Vagina (tissue), 2 donors: ENCODE measurements at places on chromosomes 5 and 9.

DNA sequence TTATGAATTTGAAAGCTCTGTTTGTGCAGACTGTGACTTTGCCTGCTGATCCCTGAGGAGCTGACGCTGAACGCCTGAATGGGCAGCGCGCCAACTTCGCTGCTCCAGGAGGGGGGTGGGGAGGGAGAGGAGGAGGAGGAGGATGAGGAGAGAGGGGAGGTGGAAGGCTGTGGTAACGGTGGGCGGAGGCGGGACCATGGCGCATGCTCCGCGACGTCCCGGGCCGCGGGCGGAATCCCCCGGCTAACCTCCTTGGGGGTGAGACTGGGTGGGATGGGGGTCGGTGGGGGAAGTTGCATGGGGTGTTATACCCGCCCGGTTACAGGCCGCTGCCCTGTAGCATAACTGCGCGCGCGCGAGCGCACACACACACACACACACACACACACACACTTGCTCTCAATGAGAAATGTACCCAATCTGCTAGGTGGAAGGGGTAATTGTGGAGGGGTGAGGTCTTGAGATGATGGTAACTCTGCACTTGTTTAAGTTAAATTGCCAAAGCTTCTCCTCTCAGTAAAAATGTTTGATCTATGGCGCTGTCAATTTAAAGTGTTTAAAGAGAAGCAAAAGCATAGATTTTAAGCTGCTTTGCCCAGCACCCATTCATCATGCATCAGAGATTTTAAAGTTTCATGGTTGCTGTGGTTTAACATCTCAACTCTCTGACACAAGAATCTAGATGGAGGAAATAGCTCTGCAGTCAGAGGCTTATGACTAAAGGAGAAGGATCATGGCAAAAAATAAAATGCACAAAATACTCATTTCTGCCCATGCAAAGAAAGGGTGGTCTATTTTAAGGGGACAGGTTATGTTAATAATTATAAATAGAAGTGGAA lies 76.6 kb upstream of the TBCA start:
- DNase-seq, result no peak

DNA sequence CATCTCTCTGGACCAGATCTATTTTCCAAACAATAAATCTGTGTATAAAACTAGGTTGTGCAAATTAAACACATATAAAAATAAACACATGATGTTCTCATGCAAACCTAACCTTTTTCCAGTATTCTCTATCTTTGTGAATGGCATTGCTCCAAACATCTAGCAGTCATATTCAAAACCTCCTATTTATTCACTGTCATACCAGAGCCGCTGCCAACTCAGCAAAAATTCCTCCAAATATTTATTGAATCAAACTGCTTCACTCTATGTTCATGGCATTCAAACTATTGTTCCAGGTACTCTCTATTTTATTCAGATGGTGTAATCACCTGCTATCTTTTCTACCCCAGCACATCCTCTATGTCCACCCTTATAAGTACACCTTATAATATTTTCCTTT lies 652.1 kb upstream of the RIOK2 start:
- DNase-seq, result no peak

- no peak for DNase-seq
These were observed 90.7 kb upstream of the PTCH1 start for GRCh38 chr9:95607507-95607906.

DNA sequence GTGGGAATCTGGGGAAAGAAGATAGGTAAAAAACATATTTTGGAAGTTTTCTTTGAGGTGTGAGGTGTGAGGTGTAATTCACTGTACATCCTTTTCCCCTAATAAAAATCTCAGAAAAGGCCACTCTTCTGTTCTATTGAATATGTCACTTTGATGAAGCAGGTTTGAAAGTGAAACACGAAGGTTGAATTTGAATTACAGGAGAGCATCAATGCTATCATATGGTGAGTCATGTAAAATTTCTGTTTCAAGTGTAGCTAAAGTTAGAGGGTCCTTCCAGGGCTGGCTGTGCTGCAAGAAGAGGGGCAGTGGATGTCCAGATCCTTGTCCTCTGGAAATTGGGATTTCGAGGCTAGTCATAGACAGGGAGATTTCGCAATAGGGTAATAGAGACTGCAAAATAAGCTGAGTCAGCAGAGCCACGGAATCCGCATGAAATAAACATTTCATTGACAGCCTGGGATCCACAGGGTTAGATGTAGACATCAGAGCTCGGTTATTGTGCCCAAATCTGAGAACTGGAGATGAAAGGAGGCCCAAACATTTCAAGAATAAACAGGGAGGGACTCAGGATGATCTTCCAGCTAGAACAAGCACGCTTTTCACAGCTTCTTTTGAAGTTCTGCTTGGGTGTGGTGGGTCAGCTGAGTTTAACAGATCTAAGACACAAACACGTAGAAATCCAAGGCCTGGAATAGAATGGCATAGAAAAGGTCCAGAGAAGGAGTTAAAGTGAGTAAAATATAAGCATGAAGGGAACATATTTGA lies 194.4 kb upstream of the CDKN2B start:
- no peak for DNase-seq

GRCh38 chr5:108726446-108727235 lies 21.1 kb upstream of the FER start:
- no peak for DNase-seq

DNA sequence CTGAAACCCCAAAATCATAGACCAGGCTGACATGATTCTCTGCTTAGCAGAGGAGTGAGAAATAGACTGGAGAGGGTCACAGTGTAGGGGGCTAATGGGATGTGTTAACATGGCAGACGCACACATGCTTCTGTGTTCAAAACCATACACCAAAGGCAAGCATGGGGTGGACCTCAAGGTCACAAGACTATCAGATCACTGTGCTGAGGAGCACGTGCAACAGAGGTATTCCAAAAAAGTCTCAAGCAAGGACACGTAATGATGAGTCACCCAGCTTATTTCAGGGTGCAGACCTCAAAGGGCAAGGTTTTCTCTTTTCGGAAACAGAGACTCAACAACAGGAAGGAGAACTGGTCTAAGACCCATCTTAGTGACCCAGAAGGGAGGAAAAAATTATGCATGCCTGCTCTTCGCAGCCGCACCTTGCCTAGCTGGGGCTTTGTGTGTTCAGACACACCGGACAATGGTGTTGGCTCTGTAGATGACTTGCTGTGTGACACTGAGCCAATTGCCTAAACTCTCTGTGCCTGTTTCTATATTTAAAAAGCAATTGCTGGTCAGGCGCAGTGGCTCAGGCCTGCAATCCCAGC lies 20.3 kb downstream of the WHRN start:
- no peak for DNase-seq

DNA sequence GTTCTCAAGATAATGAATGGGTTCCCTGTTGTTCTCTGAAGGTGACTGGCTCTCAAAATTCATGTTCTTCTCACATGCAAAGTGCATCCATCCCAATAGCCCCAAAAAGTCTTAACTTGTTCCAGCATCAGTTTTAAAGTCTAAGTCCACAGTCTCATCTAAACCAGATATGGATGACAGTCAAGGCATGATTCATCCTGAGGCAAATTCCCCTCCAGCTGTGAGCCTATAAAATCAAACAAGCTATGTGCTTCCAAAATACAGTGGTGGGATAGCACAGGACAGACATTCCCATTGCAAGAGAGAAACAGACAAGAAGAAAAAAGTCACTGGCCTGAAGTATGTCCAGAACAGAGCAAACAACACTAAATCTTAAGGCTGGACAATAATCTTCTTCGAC lies 25.4 kb downstream of the FBXO10 start:
- no peak for DNase-seq

GRCh38 chr5:114948986-114949621 lies 220.6 kb downstream of the TRIM36 start:
- DNase-seq, result no peak

- DNase-seq, result no peak
These were observed 78.0 kb downstream of the ISOC1 start for GRCh38 chr5:129172580-129172979.

GRCh38 chr5:177462021-177462670 lies 11.3 kb downstream of the DBN1 start:
- DNase-seq, result no peak

- DNase-seq, result peak; percentile 99
These were observed at the start of the genes ANKRA2 and UTP15 for GRCh38 chr5:73565139-73565968. ANKRA2 (minus strand) TSS chr5:73565639; CDS start chr5:73562881, 2,758 bp downstream. UTP15 (plus strand) TSS chr5:73565743; CDS start chr5:73567345, 1,602 bp downstream.

- DNase-seq, result no peak
These were observed 97.1 kb downstream of the TTLL11 start for GRCh38 chr9:121995997-121996396.

GRCh38 chr9:77839459-77840140 lies 191.5 kb upstream of the GNA14 start:
- DNase-seq, result no peak

GRCh38 chr9:82201196-82201595 lies 212.6 kb downstream of the SPATA31D1 start:
- DNase-seq, result no peak

DNA sequence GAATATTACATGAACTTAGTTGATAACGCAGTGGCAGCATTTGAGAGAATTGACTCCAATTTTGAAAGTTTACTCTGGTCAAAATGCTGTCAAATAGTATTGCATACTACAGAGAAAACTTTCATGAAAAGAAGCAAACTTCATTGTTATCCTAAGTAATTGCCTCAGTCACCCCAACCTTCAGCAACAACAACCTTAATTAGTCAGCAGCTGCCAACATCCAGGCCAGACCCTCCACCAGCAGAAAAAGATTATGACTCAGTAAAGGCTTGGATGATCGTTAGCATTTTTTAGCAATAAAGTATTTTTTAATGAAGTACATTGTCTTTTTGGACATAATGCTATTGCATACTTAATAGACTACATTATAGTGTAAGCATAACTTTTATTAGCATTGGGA lies 40.8 kb upstream of the SPDL1 start:
- no peak for DNase-seq

DNA sequence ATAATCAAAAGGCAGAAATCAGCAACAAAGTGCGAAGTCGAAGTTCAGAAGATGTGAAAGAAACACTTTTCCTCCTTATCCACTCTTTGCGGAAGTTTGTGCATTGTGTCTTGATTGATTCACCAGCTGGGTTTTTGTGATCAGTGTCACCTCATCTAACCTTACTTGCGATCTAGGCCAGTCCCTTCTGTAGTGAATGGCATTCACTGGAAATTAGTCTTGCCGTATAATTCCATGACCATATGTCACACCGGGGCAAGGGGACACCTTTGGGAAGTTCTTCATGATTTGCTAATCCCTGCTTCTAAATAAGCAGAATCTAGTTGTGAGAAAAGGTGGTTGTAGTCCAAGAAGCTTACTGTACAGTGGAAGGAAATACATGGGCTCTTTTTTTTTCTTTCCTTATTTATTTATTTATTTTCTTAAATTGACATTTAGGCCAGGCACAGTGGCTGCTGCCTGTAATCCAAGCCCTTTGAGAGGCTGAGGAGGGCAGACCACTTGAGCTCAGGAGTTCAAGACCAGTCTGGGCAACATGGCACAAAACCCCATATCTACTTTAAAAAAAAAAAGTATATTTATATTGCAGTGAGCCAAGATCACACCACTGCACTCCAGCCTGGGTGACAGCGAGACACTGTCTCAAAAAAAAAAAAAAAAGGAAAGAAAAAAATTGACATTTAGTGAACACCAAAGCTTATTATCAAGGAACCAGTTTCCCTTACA lies 7.8 kb downstream of the RAI14 start:
- no peak for DNase-seq

- no peak for DNase-seq
These were observed 147.4 kb upstream of the RPS23 start for GRCh38 chr5:82425591-82425990.

GRCh38 chr9:69153707-69154521 lies 20.2 kb upstream of the TJP2 start:
- DNase-seq, result no peak

DNA sequence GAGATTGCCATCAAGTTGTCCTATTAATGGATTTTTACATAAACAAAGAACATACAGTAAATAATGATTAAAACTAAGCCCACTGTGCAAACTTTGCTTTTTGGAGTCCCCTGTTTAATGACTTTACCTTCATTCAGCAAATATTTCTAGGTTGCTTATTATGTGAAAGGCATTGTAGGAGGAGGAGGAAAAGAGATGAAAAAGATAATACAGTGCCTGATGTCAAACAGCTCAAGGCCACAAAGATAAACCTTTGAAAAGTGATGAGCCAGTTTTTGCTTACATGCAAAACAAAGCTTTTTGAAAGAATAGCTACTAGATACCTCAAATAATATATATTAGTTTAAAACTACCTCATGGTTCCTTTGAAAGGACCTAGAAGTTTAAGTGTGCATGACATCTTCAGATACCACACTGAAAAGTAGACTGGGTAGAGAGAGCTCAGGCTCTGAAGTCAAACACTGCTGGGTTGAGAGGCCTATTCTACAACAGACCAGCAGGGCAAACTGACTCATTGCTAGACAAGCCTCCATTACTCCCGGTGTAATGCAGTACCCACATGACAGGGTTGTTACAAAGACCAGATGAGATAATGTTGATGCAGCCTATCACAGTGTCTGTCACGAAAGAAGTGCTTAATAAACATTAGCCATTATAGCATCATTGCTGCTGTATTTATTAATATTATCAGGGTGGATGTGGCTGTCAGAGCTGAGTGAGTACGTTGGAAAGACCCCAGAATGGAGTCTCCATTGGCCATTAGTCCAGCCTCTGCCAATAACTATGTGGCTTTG lies 11.8 kb downstream of the DEPDC1B start:
- no peak for DNase-seq

DNA sequence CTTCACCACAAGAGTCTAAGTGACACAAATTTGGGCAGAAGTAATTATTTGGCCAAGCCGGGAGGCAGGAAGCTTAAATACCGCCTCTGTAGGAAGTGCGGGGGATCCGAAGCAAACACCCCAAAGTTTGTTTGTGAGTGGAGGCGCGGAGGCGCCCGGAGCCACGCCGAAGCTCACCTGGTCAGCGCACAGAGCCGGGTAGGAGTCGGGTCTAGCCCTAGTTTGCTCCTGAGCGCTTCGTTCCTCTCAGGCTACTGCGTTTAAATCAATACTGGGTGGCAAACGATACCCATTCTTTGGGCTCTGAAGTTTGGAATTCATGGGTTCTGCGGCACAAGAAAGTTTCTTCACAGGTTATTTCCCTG lies 855 bp downstream of the MCC start:
- no peak for DNase-seq

- DNase-seq, result no peak
These were observed 124.3 kb upstream of the SMARCA2 start for GRCh38 chr9:1890816-1891215.
